ENCODE measurements at places on chromosomes 11 and 22.

GRCh38 chr11:59291228-59291627 is 67.5 kb upstream of the OR5AN1 start:
- no peak for DNase-seq

DNA sequence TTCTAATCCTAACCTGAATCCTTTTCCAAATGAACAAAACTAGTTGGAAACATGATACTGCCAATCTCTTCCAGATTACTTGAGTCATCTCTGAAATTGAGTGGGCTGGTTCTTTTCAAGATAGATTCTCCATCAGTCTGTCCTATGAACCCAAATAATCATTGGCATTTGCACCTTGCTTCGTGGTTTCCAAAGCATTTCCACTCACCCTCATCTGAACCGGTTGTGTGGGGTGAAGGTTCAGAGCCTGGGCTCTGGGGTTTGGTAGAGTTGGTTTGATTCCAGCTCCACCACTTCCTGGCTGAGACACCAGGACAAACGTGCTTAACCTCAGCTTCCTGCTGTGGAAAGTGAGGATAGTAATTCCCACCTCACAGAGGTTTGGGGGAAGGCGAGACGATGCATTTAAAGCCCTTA is 206.4 kb upstream of the E2F8 start:
- no peak for DNase-seq

GRCh38 chr11:72642884-72643522 is 31.2 kb downstream of the PDE2A start:
- peak; percentile 64 for DNase-seq

- DNase-seq: peak; percentile 26
These were observed 680 bp downstream of the IFT46 start for GRCh38 chr11:118565051-118565450.

GRCh38 chr11:104705490-104706190 is 192.6 kb downstream of the CASP12 start:
- DNase-seq: peak; percentile 10

- DNase-seq: no peak
These were observed 862 bp downstream of the GGA1 start for GRCh38 chr22:37609240-37610152.

GRCh38 chr11:43920598-43921419 is 21.6 kb upstream of the C11orf96 start:
- DNase-seq: peak; percentile 43

DNA sequence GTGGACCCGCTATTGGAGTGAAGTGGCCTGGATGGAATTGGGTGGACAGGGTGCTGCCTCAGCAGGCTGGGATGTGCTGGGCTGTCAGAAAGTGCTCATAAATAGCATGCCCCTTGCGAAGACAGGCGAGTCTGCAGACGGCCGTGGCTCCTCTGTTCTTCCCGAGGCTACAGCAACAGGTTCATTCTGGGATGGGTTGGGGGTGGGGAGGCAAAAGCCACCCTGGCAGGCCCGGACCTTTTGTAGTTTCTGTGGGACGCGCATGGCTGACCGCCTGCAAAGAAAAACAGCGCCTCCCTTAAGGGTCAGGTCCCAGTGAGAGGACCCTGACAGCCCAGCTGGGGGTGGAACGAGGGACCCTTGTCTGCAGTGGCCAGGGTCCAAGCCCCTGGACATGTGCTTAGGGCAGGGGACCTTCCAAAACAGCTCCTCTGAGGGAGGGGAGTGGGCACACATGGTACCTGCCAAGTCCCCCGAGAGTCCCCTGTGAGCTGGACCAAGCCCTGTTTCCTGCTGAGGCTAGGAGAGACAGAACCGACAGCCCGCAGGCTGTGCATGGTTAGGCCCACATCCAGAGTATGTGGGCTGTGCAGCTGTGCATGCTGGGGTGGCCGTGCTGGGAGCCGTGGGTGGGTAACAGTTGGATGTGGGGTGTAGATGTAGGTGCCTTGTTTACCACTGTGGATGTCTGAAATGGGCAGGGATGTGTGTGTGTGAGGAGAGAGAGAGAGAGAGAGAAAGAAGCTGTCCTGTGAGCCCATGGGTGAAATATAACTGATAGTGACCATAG is at the start of gene CRYBB3:
TSS of gene CRYBB3 (plus strand) at position 128 of the 790 bp plus-strand sequence. CDS start 1,539 bp downstream, outside the sequence.
- no peak for DNase-seq

DNA sequence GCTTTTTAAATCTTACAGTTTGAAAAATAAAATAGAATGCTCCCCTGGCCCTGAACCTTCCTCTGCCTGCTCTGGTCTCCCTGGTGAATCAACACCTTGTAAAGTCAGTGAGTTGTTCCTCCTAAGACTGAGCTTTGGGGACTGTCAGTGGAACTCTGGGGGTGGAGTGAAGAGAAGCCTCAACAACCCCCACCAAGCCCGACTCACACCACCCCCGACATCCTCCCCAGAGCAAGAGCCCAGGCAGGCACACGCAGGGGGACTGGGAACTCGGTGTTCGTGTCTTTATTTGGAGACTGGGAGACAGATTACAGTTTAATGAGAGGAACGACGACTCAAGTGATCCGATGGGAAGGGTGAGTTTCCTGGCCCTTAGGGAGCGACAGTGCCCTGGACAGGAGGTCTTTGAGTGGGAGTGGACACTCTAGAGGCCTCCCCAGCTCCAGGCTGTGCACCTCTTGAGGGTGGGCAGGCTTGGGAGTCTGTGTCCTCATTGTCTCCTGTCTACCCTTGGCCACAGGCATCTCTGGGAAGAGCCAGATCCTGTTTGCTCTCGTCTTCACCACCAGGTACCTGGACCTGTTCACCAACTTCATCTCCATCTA is 6.2 kb downstream of the KDELR3 start:
- DNase-seq: no peak

DNA sequence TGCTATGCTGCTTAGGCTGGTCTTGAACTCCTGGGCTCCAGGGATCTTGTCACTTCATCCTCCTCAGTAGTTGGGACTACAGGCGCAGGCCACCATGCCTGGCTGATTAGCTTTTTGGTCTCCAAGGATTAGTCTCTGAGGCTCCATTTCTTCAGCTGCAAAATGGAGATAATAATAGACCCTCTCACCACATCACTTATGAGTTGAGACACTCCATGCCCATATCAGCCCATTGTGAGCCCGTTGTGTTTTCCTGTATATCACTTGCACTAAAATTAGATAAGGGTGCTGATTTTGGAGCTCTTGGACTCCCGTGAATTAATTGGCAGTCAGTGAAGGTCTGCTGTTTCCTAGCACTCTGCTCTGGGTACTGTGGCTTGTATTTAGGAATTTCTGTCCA is 36.0 kb downstream of the DEPDC5 start:
- DNase-seq: no peak

GRCh38 chr22:45131749-45132148 is 32.0 kb upstream of the NUP50 start:
- peak; percentile 38 for DNase-seq

DNA sequence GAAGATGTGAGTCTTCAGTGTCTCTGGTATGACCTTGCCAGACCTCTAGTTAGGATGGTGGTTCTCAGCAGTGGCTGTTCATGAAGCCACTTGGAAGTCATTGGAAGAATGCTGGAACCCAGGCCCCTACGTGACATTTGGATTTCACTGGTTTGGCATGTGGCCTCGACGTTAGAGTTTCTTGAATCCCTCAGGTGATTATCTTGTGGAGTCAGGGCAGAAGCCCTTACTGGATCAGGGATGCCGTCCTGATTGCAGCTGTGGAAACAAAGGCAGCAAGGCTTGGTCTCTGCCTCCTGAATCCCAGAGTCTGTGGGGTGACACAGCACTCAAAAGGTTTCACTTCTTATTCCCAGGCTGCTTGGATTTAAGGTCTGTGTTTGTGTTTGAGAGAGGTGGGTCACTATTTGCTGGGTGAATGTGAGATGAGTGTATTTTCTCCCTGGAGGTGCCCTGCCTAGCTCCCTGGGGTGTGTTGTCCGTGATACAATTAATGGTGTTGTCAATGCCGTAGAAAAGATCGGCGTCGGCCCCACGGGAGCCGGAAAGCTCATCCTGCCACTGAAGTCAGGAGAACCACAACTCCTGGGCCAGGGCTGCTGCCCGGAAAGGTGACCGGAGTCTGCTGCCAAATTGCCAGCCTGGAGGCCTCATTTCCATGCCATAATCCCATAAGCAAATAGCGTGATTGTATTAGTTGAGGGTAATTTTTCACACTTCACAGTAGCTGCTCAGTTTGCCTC is 939.0 kb downstream of the BRD1 start:
- DNase-seq: no peak

- DNase-seq: no peak
These were observed 25.0 kb downstream of the SWAP70 start for GRCh38 chr11:9688716-9689511.

DNA sequence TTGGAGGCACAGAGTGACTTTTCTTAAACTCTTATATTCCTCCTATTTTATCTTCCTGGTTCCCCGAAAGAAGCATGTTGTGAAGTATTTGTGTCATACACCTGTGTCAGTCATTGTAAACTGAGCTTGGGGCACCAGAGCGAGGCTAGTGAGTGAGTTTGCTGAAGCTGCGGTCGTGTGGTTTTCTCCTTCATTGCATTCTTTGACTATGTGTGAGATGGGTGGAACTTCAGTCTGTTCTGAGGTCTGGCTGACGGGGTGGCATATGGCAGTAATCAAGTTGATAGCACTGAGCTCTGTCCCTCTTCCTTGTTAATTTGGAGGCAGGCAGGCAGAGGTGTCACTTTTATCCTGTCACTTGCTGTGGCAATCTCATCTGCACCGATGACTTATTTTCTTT is 4.2 kb downstream of the VPS26B start:
- no peak for DNase-seq

DNA sequence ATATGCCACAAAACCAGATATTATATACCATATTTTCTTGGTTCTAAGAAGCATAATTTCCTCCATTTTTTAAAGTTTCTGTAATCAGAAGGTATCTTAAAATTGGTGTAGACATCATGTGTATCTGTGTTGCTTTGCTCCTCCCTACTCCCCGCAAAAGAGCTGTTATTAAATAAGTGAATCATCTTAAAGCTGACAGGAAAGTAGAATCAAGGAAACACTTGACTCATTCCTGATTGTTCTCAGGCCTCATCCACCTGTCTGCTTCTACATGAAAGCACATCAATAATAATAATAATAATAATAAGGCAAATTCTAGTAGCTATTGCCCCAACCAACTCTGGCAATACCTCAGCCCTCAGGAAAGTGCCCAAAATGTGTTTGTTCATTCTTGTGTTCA is 26.2 kb upstream of the GUCY1A2 start:
- no peak for DNase-seq

GRCh38 chr22:19176732-19177131 is 1.8 kb downstream of the SLC25A1 start:
- DNase-seq: no peak

- no peak for DNase-seq
These were observed 39.8 kb upstream of the ATXN10 start for GRCh38 chr22:45631841-45632238.

DNA sequence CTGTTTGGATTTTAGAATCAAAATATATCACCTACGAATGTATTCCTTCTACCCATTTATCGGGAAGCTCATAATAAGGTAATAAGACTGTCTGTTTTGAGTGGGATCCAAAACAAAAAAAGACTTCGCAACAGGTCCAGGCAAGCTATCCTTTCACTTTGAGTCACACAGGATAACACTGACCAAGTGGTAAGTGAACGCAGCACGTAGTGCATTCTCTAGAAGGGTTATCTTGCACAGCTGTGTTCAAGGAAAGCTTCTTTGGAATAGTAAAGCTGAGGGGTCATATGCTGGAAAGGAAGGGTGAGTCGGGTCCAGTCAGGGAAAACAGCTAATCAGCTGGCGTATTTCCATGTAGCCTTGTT is 22.3 kb upstream of the NRGN start:
- DNase-seq: no peak

GRCh38 chr11:85114786-85115185 is 512.4 kb downstream of the DLG2 start:
- no peak for DNase-seq

GRCh38 chr22:28442711-28443525 is 236.7 kb downstream of the TTC28 start:
- DNase-seq: peak; percentile 23

GRCh38 chr22:50313021-50313420 is 5.6 kb upstream of the PLXNB2 start:
- DNase-seq: no peak

DNA sequence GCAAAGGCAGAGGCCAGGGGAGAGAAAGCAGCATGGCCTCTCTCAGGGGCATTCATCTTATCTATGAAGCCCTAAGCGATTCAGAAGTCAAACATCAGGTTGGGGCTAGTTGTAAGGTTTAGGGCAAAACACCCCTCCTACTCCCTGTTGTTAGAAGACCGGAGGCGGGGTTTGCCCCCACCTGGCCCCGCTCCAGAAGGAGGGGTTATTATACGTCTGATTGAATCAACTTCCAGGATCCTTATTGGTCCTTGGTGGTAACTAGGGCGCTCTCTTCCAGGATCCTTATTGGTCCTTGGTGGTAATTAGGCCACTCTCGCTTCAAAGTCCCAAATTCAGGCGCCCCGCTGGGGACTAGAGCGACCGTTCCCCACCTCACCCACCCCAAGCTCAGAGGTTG is 12.1 kb upstream of the SMTN start:
- DNase-seq: no peak

DNA sequence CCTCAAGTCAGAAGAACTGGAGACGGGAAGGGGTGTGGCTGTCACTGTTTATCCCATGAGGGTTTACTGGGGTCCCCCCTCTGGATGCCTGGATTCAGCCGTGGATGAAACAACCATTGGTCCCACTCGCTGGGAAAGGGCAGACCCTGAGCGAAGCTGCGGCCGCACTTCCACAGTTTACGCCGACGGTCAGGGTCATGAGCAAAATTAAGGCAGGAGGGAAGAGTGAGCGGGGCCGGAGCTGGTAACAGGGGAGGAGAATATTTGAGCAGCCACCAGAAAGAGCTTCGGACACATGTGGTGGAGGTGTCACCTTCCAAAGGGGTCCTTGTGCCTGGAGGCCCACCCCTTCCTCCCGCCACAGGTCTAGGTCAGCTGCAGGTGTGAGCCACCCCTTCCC is 344.9 kb downstream of the BRD1 start:
- DNase-seq: no peak

GRCh38 chr11:33536178-33536577 is 164.4 kb downstream of the C11orf91 start:
- DNase-seq: no peak

GRCh38 chr11:77198440-77198849 is 70.4 kb downstream of the MYO7A start:
- DNase-seq: no peak

GRCh38 chr22:35114131-35114980 is 48.4 kb downstream of the ISX start:
- DNase-seq: no peak

DNA sequence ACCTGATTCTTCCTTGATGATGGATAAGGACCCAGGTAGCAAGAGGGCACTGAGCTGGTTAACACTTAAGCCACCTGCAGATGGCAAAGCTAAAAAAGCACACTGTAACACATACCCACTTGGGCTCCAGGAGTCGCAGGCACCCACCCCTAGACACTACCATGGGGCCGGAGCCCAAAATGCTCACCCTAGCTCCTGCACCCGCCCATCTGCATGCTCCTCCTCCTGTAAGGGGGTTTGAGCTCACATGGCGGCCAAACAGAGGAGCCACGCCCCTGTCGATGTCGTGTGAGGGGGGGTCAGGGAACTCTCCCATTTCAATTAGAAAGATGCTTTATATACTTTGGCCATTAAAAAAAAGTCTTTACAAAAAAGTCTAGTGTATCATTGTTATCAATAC is 370.7 kb downstream of the DLG2 start:
- no peak for DNase-seq
